ENCODE measurements at places on chromosomes 4 and X. TPM values are rescaled to one million over a fixed set of nuclear protein-coding genes. Genes with fewer than 3 reads are reported as not detected.

Gene NIPAL1
- 0.55 TPM for total RNA-seq

GRCh38 chrX:124507246-124507645, 160.9 kb downstream of the SH2D1A start:
- H3K27ac ChIP-seq = no peak overlapping the region
- no peaks in the 10 kb centered on the region for H3K36me3 ChIP-seq
- no peaks in the 10 kb centered on the region for H3K27me3 ChIP-seq
- H3K4me3 ChIP-seq = no peak overlapping the region
- no peak for DNase-seq

Gene ABCG2
- total RNA-seq = 1.4 TPM

Gene PASD1
- total RNA-seq = not detected

Gene DRP2
- 0.18 TPM for total RNA-seq

- no peaks in the 10 kb centered on the region for H3K4me1 ChIP-seq
- no peak for DNase-seq
- H3K4me3 ChIP-seq = no peak overlapping the region
- H3K27me3 ChIP-seq = no peaks in the 10 kb centered on the region
- no peak overlapping the region for H3K27ac ChIP-seq
Measured at GRCh38 chr4:123956204-123956603, 559.6 kb downstream of the SPRY1 start.

Gene HTT
- total RNA-seq = 54.7 TPM

DNA sequence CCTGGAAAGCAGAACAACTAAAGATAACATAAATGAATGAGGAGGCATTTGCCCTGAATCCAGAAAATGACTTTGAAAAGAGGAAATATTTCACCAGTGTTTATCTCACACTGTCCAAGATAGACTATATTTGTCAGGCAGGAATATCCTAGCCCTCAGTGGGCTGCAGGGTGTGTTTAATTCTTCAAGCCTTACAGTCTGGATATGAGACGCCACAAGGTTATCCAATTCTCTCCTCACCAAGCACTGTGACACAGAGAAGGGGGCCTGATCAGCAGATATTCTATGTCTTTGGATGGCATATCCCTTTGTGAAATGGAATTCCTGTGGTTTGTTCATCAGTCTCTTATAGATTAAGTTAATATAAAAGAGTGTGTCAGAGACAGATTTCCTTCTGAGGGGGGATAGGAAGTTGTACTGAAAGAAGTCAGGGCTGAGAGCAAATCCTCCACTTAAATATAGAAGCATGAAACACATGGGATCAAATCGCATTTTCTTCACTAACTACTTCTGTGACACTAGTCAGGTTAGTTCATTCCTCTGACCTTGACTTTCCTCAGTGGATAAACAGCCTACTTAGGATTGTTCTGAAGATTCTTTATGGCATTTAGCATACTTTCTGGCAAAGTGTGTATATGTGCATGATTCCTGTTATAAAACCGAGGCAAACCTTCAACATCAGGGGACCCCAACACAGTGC, 6.8 kb upstream of the G3BP2 start:
- no peak overlapping the region for H3K27ac ChIP-seq
- no peaks in the 10 kb centered on the region for H3K27me3 ChIP-seq
- H3K4me3 ChIP-seq = no peak overlapping the region

- no peak overlapping the region for H3K27ac ChIP-seq
- no peaks in the 10 kb centered on the region for H3K27me3 ChIP-seq
Measured at GRCh38 chrX:34810364-34810763, 132.2 kb upstream of the FAM47B start.

Gene CCDC110
- not detected for total RNA-seq

GRCh38 chr4:128256539-128256938, 31.1 kb downstream of the PGRMC2 start:
- H3K36me3 ChIP-seq = no peaks in the 10 kb centered on the region
- H3K4me1 ChIP-seq = no peaks in the 10 kb centered on the region
- no peak overlapping the region for H3K4me3 ChIP-seq
- no peak for DNase-seq

DNA sequence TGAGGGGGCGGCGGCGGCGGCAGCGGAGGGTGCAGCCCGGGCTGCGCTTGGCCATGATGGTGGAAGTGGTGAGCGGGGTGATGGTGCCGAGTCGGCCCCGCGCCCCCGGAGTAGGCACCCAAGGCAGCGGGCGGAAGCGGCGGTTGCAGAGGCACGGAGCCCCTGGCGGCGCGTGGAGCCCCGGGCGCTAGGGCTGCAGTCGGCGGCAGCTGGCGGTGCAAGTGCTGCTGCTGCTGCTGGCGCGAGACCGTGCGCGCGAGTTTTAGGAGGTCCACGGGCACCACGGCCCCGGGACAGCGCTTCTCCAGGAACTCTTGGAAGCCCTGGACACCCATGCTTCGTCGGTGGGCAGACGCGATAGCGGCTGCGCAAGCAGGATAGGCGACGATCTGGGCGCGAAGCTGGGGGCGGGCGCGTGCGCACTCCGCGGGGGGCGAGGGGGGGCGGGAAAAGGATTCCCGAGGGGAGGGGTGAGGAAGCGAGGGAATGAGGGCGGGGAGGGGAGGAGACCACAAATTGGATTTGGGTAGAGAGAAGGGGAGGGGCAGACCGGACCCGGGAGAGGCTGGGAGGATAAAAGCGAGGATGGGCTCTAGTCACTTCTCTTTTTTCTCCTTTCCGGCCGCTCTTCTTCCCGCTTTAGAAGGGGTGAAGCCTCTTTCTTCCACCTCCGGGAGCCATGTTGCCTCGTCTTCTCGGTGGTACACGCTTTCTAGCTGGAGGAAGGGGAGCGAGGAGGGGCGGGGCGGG, at the start of gene FAM120C:
TSS of gene FAM120C (minus strand) at position 391 of the 750 bp plus-strand sequence. CDS start at position 335, 56 bp downstream.
- peak within 1 kb of the TSS; percentile 79 for H3K27ac ChIP-seq
- H3K4me1 ChIP-seq = peaks cover 38% of the 10 kb centered on the region
- H3K36me3 ChIP-seq = no peaks in the 10 kb centered on the region
- peak within 1 kb of the TSS; percentile 49 for H3K4me3 ChIP-seq
- H3K27me3 ChIP-seq = no peaks in the 10 kb centered on the region
- peak; percentile 39 for DNase-seq

Gene HPGDS
- 0.57 TPM for total RNA-seq

GRCh38 chr4:169040559-169041261, 30.7 kb upstream of the CBR4 start:
- H3K4me3 ChIP-seq = no peak overlapping the region

Data from CD8-positive, alpha-beta memory T cell (primary cell).